ENCODE measurements at places on chromosomes 2 and 18.

- DNase-seq = no peak
These were observed 165.7 kb downstream of the TWIST2 start for GRCh38 chr2:239013678-239013976.

DNA sequence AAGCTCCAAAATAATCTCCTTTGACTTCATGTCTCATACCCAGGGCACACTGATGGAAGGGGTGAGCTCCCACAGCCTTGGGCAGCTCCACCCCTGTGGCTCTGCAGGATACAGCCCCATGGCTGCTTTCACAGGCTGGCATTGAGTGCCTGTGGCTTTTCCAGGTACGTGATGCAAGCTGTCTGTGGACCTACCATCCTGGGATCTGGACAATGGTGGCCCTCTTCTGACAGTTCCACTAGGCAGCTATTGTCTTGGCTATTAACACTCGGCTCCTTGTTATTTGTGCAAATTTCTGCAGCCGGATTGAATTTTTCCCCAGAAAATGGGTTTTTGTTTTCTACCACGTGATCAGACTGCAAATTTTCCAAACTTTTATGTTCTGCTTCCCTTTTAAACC lies 634.2 kb downstream of the TSN start:
- no peak for DNase-seq

GRCh38 chr18:69957747-69958146 lies 10.1 kb upstream of the CD226 start:
- no peak for DNase-seq

DNA sequence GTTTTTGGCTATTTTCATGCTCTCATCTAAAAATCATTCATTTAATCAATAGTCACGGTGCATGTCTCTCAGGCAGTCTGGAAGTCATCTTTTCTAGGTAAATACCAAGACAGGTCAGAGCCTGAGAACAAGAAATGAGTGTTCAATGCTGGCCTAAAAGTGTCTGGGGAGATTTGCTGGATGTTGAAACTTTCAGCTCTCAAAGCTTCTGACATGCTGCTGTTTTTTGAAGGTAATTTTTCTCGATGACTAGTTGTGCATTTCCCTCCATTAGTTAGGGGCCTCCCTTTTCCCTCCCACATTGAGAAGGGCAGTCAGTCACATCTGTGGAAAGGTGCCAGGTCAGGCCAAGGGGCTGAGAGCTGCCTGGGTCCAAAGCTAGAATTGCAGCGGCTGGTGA lies 115.6 kb downstream of the LPIN1 start:
- no peak for DNase-seq

DNA sequence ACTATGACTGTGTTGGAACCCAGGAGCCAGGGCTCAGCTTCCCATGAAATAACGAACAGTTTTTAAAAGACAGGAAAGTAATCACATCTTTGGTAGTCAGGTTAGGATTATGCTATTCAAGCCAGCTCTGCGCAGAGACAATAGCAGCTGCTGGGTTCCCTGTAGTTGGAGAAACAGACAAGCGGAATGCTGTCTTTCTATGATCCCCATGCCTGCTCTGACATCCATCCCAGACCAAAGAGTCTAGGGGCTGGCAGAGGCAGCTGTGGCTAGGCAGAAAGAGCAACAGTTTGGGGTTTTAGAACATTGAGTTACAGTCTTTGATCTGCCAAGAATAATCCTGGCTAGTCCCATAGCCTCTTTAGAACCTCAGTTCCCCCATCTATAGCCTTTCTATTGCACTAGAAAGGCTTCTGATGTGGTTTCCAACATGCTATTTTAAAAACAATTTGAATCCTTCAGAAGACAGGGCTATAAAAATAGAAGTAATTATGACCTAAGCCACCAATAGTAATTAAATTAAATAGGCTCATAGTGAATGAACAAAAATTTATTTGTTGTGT lies 146.8 kb downstream of the MTX2 start:
- DNase-seq = no peak

DNA sequence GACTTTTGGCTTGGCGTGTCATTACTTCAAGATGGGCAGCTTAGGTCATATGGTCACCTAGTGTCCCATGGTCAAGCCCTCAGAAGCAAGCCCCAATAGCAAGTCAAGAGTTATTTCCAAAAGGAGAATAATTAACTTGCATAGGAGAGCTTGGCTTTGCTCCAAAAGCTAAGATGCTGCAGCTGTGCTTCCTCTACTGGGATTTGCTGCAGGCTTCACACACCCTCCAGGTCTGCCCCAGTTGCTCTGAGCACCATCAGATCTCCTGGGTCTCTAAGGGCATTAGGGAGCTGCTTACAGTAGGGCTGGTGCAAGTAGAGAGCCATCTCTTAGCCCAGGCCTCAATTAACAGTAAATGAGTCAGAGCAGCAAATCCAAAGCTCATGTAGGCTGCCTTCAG lies 46.6 kb downstream of the THUMPD2 start:
- DNase-seq = no peak

GRCh38 chr2:96413323-96413722 lies 77.8 kb downstream of the NCAPH start:
- no peak for DNase-seq

- no peak for DNase-seq
These were observed 32.9 kb downstream of the TPRKB start for GRCh38 chr2:73704285-73704684.

DNA sequence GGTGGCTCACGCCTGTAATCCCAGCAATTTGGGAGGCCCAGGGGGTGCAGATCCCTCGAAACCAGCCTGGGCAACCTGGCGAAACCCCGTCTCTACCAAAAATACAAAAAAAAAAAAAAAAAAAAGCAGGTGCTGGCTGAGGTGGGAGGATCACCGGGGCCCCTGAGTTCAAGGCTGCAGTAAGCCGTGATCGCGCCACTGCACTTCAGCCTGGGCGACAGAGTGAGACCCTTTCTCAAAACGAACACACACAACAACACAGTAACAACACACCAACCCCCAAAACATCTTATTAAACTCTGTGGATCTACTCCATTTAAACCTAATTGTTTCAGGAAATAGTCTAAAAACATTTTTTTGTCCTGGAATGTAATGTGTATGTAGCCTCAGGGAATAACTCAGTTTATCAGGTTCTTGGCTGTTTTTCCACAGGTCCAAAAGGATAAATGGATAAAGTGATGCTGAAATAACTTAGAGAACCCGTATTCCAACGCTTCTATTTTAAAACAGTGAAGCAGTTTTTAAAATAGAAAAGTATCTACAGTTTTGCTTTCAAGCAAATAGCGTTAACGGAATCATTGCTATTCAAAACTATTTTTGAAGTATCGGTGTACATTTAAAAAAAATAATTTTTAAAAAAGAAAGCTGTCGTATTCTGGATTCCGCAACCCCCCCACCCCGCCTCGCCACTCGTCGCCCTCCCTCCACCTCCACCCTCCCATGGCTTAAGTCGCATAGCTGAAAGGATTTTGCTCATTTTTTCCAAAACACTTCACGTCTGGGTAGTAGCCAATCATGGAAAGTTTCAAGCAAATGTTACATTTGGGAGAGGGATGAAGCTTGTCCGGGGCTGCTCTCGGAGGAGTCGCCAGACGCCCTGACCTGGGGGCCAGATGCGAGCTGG lies 895 bp upstream of the GLS start:
- DNase-seq = peak; percentile 25

DNA sequence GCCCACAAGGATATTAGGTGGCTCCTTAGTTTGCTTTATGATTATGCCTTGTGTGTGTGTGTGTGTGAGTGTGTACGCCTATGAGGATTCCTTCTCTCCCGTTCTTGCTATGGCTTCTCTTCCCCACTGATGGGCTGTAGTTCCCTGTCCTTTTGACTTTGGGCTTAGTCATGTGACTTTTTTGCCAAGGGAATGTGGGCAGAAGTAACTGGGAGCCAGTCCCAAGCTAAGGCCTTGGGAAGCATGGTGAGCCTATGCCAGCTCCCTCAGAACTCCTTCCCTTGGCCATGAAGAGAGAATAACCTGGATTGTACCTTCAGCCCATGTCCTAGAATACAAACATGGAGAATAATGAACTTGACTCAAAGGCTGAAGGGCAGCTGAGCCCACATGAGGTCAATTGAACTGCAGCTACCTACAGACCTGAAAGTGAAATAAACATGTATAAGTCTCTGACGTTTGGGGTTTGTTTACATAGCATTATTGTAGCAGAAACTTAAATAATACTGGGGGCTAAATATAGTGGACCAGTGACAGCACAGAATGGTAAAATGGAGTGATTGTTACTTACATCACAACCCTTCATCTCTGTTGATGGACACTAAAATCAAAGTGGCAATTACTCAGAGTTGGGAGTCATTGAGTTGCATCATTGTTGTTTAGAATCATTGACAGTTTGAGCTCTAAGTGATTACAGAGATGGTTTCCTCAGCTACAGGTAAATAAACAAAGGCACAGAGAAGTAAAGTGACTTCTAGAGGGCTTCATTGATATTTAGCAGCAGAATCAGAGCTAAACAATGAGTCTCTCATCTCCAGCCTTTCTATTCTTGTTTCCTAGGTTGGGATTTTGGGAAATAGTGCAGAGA lies 15.3 kb upstream of the IL36G start:
- DNase-seq = no peak

- peak; percentile 65 for DNase-seq
These were observed 6.6 kb upstream of the NCK2 start for GRCh38 chr2:105737980-105738657.

DNA sequence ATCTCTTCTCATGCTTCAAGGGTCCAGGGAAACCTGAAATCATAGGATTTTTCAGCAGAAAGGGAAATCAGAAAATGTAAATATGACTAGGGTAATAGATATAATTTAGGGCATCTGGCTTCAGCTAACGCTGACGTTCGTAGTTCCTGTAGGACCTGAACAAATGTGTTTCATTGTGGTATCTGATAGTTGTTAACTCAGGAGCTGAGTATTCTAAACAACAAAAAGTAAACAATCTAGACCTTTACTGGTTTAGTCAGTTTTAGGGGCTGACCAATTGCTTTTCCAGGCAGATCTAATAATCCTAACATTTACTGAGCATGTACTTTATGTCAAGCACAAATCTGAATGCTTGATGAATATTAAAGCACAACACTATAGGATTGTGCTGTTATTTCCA lies 114.8 kb downstream of the GALNT1 start:
- DNase-seq = no peak

DNA sequence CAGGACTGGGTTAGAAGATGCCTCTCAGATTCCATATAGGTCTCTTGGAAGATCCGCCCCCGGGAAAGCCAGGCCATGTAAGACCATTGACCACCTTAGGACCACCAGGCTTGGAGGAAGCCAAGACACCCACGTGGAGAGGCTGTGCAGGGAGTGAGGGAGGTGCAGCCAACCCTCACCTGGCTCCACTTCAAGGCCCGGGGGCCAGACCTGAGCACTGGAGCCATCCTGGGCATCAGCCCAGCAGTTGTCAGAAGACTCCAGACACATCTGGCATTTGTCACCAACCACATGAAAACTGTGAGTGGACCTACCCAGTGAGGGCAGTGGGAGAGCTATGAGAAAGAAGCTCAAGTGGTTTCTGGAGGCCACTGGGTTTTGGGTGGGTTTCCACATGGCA lies 214.4 kb downstream of the MYT1L start:
- DNase-seq = no peak

- DNase-seq = no peak
These were observed 114.7 kb downstream of the GALNT14 start for GRCh38 chr2:31023541-31023940.

DNA sequence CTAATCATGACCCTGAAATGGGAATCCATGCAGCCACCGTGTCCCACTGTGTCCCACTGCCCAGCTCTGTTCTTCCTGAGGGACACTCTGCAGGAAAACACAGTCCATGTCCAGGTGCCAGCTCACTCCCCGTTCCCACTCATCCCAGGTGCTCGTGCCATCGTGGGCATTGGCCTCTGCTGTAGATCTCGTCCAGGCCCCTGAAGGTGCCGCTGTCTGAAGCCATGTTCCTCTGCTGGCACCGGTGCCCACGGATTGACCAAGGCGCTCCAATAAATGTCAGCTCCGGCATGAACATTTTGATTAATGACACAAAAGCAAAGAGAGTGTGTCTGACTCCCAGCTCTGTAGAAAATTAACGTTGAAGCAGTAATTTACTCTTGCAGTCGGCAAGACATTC lies 280.1 kb upstream of the SALL3 start:
- no peak for DNase-seq

GRCh38 chr2:8862230-8862629 lies 24.8 kb upstream of the KIDINS220 start:
- no peak for DNase-seq

GRCh38 chr2:221494556-221494955 lies 77.5 kb downstream of the EPHA4 start:
- no peak for DNase-seq

GRCh38 chr2:16055848-16056580 lies 115.7 kb downstream of the MYCN start:
- DNase-seq = no peak

DNA sequence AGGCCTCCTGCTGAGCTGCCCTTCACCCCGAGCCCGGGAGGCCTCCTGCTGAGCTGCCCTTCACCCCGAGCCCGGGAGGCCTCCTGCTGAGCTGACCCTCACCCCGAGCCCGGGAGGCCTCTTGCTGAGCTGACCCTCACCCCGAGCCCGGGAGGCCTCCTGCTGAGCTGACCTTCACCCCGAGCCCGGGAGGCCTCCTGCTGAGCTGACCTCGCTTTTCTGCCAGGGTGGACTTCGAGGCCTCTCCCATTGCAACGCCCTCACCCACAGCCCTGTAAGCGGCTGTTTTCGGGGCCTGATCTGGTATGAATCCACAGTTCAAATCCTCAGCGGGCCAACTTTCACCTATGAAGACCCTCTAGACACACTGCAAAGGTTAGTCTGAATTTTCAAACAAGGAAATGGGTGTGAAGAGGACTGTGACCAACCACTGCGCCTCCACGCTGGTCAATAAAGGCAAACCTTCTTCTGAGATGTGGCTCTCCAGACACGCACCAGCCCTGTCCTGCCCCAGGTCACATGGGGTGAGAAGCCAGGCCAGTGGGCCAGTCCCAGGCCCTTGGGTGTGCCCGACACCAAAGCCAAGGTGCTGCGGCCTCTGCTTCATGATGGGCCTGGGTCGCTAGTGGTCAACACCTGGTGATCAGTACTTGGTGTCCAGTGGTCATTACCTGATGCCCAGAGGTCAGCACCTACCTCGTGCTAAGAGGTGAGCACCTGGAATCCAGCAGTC lies 225.1 kb upstream of the SALL3 start:
- DNase-seq = no peak

DNA sequence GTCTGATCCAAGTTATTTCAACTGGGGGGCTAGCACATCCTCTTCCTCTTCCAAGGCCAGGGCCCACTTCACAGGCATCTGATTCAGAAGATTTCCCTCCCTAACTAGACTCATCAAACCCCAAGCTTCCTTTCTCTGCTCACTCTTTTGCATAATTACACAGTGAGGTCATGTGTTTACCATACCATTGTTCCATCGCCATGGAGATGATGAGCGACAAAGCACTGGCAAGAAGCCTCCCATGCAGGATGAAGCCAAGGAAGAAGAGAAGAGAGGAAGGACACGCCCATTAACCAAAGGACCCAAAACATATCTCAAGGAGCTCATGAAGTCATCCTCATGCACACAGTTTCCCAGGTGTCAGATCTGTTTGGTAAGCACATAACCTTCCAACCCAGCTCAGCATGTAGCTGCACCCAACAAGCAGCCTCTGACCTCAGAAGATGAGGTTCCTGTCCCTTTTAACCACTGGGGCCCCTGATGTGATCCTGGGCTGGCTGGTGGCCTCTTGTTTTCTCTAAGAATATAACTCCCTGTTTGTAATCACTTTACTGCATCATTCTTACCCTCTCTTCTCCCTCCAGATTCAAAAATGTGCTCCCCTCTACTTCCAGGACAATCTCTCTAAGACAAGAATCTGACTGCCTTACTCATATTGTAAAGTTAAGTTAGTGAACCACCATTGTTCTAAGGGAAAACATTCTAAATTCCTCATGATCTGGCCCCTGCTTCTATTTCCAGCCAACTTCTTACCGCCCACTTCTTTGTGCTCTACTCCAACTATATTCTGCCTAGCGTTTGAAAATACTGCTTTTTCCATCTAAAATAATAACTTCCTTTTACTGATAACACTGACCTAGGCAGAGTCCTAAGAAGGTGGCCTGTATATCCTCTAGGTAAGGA lies 190.1 kb downstream of the TTC32 start:
- DNase-seq = no peak
